ENCODE measurements at places on chromosomes 3 and 15.

- DNase-seq = peak; percentile 59
These were observed 252 bp upstream of the ARMC8 start for GRCh38 chr3:138186803-138187295.

- no peak for DNase-seq
These were observed 23.5 kb downstream of the IL12A start for GRCh38 chr3:160012108-160012507.

GRCh38 chr15:25180606-25181292, 226.0 kb downstream of the SNRPN start:
- DNase-seq = no peak

GRCh38 chr3:8567784-8568575, 66.4 kb downstream of the LMCD1 start:
- no peak for DNase-seq

DNA sequence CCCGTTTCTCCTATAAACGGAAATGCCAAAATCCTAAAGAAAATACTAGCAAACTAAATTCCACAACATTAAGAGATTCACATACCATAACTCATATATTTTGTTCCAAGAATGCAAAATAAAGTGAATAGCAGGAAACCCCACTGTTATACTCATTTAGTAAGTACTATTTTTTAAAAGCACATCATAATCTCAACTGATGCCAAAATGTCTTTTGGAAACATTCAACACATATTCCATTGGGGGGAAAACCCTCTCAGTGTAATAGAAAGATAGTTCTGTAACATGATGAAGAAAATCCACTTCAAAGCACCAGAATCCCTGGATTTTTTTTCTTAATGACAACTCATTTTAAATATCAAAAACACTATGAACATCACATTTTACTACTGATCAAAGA, 93.0 kb upstream of the EIF1B start:
- no peak for DNase-seq

GRCh38 chr3:182148360-182148759, 436.6 kb downstream of the SOX2 start:
- no peak for DNase-seq

DNA sequence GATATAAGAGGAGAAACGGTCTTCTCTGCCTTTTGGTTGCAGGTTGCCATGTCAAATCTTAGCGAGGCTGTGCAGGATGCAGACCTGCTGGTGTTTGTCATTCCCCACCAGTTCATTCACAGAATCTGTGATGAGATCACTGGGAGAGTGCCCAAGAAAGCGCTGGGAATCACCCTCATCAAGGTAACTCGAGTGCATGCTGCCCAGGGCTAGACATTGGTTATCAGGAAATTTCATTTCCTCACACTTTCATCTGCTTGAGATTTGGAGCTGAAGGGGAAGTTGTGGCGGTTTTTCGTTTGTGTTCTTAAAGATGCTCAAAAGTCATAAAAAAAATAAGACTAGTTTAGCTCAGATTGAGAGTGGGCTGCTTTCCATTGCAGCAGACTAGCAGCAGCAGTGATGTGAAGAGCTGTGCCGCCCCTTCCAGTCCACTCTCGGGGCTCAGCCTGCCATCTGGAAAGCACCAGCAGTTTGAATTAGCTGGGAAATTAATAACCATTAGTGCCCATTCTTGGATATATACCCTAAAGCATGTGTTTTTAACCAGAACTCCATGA, 32.2 kb downstream of the GPD1L start:
- no peak for DNase-seq

- no peak for DNase-seq
These were observed 39.6 kb downstream of the RASGRF1 start for GRCh38 chr15:79051029-79051428.

GRCh38 chr3:146160321-146160963, 542 bp downstream of the PLOD2 start:
- no peak for DNase-seq

GRCh38 chr3:193621127-193621526, 28.1 kb downstream of the OPA1 start:
- no peak for DNase-seq

- no peak for DNase-seq
These were observed 27.9 kb downstream of the EHD4 start for GRCh38 chr15:41944313-41944940.

- no peak for DNase-seq
These were observed 8.3 kb upstream of the ANKDD1A start for GRCh38 chr15:64903326-64903950.

DNA sequence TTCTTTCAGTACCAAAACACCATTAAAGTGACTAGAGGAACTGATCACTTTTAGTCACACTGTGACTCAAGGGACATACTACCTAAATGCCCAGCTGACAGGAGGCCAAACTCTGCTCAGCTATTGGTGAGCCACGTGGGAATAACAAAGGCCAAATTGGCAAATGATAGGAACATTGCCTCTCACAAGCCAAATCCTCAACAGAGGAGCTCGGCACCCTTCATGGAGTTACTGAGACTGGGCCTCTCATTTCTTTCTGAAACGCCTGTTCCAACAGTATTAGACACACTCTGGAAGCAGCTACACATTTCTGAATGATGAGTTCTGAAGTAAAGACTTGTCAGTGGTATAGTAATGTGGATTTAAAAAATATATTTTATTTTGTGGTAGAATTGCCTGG, 166.0 kb upstream of the COL8A1 start:
- no peak for DNase-seq

GRCh38 chr3:141853081-141853601, 23.3 kb upstream of the ATP1B3 start:
- DNase-seq = no peak

DNA sequence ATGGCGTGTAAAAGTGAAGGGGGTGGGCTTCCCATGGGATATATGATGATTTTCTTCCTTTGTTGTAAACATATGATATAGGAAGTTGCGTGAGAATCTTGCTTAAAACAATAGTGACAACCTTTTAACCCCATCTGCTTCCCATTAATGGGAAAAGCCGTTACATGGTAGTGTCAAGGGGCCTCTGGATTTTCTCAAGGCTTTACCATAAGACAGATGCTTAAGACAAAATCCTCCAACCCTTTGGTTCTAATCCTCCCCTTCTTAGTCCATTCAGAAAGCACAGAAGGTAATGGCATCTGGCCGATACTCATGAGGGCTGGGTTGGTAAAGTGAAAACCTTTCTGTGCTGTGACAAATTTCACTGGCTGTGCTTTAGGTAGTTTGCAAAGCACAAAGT, 25.0 kb downstream of the DPH3 start:
- no peak for DNase-seq

- DNase-seq = no peak
These were observed 79.2 kb upstream of the CCNL1 start for GRCh38 chr3:157239082-157239704.

- DNase-seq = no peak
These were observed 666 bp downstream of the SNX33 start for GRCh38 chr15:75648156-75649000.

DNA sequence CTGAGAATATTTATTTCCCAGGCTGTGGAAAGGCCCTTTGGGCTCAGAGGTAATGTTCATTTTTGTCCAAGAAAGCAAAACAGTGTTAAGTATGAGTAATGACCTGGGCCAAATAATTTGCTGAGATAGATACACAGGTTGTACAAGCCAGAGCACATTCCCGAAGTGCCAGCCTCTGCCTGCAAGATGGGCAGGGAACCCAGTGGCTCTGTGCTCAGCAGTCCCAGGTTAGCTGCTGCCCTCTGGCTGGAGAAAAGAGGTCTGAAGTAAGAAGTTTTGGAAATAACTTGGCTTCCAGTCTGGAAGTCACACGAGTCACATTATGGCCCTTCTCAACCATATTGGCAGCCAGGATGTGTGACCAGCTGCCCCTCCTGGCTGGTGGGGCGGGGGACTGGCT, 20.2 kb downstream of the MYZAP start:
- no peak for DNase-seq

DNA sequence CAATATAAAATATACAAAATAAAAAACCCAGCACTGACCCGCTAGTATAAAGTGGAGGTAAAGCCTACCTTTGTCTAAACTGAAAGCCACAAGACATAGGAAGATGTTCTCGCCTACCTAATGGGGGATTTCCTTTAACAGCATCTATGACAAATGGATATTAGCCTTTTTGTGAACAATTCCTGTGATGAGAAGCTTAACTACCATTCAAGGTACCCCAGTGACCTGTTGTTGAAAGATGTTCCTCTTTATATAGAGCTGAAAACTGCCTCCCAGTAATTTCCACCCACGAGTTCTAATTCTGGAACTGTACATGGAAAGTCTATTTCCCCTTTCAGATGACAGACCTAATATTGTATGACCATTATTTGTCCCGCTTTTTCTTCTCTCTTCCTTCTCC, 109.8 kb upstream of the RASGRP1 start:
- no peak for DNase-seq

DNA sequence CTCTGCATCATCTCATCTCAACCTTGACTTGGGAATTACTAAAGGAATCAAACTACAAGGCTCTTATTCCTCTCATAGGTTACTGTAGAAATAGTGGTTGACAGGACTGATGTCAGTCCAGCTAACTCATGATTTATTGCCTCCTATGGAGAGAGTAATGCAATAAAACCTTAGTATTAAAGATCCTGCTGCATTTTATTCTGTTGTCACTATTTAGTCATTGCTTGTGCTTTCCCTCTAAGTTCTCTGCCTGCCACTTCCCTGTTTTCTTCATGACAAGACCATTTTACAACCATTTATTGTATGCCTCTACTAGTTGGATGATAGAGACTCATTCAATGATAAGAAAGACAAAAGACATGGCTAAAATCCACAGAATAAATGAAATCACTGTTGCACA, 134.1 kb upstream of the GRM7 start:
- no peak for DNase-seq

DNA sequence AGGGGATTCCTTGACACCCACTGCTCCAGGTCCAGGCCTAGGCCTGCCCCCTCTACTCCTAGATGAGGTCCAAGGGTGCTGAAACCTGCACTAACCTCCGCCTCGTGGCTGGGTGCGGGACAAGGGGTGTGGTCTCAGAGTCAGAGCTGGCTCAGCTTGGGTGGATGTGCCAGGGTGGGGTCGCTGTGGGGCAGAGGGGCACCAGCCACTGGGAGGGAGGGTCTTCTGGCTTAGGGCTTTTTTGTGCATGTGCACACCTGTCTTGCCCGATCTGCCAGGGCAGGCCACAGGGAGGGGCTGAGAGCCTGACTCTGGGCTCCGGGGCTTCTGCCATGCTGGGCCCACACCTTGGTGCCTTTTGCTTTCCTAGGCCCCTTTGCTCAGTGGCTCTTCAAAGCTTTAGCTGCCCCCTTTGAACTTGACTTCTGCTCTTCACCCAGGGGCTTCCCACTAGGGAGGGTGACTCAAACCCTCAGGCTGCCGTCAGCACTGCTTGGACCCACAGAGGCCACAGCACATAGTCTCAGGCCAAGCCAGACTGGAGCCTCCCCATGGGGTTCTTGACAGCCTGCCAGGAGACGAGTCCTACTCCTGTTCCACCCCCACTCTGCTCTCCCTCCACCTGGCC, 73.0 kb downstream of the KLF13 start:
- DNase-seq = no peak

- no peak for DNase-seq
These were observed at the start of gene ISL2 for GRCh38 chr15:76336254-76337058. Gene ISL2 (plus strand): TSS chr15:76336773. CDS start chr15:76336884, 111 bp downstream.

DNA sequence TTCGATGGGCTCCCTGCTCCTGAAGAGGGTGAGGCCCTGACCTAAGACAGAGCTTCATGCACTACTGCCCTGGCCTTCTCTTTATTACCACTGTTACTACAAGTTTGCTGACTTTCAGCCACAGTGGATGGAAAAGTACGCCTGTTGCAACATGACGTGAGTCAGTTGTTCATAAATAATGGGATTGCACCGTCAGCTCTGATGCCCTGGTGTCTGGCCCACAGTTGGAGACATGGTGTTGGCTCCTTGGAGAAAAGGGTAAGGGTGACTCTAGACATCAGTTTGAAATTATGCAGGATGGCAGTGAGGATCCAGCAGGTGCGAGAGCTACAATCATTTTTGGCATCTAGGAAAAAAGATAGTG, 5.5 kb downstream of the PAQR5 start:
- DNase-seq = no peak

DNA sequence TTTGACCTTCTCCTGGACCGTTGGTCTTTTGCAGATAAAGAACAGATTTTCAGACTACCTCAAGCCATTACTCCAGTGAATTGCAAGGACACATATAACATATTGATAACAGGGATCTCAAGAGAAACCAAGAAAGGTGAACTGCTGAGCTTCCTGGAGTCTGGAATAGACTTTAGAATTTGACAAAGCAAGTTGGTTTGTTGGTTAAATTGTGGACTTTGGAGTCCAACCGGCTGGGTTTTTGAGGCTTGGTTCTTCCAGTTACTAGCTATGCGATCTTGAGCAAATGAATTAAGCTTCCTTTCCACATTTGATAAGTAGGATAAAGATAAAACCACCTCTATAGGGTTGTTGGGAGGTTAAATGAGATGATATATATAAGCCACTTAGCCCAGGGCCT, 233.1 kb downstream of the SHQ1 start:
- no peak for DNase-seq

DNA sequence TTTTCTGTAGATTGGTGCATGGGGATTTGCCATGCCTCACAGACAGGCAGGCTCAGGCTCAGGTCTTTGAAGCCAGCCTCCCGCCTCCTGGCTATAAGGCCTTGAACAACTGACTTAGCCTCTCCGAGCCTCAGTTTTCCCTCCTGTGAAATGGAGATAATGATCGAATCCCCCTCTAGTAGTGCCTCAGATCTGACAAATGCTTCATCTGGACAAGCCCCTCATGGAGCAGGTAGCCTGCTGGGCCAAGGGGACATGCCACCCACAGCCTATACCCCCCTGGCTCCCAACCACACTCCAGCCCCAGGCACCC, 68.1 kb upstream of the LCTL start:
- DNase-seq = no peak

DNA sequence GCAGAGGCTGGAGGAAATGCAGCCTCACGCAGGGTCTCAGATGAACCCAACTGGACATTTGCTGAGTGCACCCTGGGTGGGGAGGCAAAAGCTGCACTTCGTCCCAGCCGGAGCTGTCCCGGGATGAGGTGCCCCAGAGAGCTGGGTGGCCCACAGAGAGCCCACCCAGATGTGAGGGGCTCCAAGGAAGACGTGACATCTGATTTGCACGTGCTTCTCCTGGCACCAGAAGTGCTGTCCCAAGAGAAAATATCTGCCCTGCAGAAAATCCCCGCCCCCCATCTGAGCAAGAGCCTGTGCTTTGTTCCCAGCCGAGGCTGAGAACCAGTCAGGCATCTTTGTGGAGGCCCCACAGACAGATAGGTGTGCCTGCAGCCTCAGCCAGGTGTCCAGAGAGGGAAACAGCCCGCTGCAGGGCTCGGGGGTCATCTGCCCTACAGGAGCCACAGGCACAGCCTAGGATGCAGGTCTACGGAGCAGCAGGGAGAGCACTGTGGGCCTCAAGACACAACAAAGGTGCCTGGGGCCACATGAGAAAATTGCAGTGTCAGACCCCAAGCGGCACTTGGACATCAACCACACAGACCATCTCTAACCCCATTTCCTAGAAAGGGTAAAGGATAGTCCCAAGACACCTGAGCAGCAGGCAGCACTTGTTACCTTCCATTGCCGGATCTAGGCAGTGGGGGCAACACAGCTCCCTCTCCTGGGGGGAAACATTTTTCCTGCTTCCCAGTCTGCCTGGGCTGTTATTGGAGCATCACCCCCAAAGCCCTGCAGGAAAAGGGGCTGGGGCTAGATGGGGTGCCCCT, 5.8 kb downstream of the TMIE start:
- DNase-seq = no peak

All from NCI-H187 (cell line).